A549 treated with dexamethasone at 1 μM for 4 hours (cell line): ENCODE measurements at places on chromosomes 2 and 18. TPM values are rescaled to one million over a fixed set of nuclear protein-coding genes. Genes with fewer than 3 reads are reported as not detected.

TIMM21 gene
- total RNA-seq = 50.3 to 64.1 TPM (median 59.6 TPM) in 5 replicates

ASPRV1 gene
- 0.18 to 0.44 TPM (median 0.30 TPM) in 5 replicates for total RNA-seq

WNT6 gene
- 0.11 to 0.26 TPM (median 0.22 TPM) in 5 replicates for total RNA-seq

DLGAP1 gene
- total RNA-seq = 0.02 to 0.06 TPM (median 0.04 TPM) in 3 of 5 replicates, not detected in the others

AFG3L2 gene
- 38.3 to 45.2 TPM (median 39.1 TPM) in 5 replicates for total RNA-seq
